ENCODE measurements at places on chromosomes 16 and 17. TPM values are rescaled to one million over a fixed set of nuclear protein-coding genes. Genes with fewer than 3 reads are reported as not detected.

SLC5A10 gene
- not detected for total RNA-seq

SP2 gene
- 3.4 TPM for total RNA-seq

GAST gene
- not detected for total RNA-seq

CEP112 gene
- total RNA-seq: 3.5 TPM

C17orf67 gene
- total RNA-seq: 1.3 TPM

CES5A gene
- total RNA-seq: not detected

All from bronchus fibroblast of lung (primary cell).